ENCODE measurements at places on chromosomes 2 and 18.
A peak's percentile ranks its signal among the peaks of the same experiment; 100 is the strongest.

DNA sequence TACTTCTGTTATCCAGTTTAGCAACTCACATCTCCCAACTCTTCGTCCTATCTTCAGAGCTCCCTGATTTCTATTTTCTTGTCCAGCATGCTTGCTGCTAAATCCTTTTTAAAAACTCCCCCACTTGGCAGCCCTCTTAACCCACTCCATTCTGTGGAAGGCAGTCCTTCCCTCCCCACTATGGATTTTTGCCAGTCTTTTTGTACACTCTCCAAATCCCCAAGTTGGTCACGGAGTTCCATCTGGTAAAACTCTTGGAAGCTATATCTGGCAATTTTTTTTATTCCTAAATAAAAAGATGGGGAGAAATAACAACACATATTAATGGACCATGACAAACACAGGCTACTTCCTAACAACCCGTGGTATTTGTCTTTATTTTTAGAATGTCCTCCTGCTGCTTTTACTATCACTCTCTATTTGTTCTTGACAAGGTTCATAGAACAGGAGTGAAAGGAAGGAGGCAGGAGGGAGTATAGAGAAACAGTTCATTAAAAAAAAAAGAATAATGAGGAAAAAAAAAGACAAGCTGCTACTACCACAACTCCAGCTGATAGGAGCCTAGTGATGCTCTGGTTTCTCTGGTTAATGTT lies 120.0 kb upstream of the THSD7B start:
- no peak for DNase-seq

GRCh38 chr2:5188636-5189035 lies 503.5 kb upstream of the SOX11 start:
- no peak for DNase-seq

- no peak for DNase-seq
These were observed 69.9 kb downstream of the TMEM247 start for GRCh38 chr2:46549166-46549844.

DNA sequence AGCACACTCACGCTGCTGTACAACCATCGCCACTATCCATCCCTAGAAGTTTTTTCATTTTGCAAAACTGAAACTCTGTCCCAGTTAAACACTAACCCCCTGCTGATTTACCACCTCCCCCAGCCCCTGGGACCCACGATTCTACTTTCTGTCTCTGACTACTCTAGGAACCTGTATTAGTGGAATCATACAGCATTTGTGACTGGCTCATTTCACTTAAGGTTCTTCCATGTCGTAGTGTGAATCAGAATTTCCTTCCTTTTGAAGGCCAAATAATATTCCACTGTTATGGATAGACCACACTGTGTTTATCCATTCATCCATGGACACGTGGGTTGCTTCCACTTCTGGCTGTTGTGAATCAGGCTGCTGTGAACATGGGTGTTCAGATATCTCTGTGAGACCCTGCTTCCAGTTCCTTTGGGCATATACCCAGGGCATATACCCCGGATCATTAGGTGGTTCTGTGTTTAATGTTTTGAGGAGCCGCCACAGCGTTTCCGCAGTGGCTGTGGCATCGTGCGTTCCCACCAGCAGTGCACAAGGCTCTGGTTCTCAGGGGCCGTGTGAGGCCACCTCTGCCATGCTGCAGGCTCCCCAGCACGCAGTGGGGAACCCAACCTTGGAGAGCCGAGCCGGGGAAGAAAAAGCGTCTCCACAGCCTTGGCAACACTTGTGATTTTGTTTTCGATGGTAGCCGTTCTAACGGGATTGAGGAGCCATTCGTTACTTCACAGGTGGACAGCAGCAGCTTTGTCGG lies 10.1 kb downstream of the RAMP1 start:
- DNase-seq: no peak

GRCh38 chr18:46424898-46425297 lies 232.1 kb downstream of the LOXHD1 start:
- DNase-seq: no peak

- DNase-seq: no peak
These were observed 12.6 kb downstream of the AGAP1 start for GRCh38 chr2:235506291-235506996.

GRCh38 chr2:30358842-30359241 lies 88.2 kb upstream of the LCLAT1 start:
- no peak for DNase-seq

GRCh38 chr2:75055820-75056675 lies 97.6 kb downstream of the POLE4 start:
- no peak for DNase-seq

DNA sequence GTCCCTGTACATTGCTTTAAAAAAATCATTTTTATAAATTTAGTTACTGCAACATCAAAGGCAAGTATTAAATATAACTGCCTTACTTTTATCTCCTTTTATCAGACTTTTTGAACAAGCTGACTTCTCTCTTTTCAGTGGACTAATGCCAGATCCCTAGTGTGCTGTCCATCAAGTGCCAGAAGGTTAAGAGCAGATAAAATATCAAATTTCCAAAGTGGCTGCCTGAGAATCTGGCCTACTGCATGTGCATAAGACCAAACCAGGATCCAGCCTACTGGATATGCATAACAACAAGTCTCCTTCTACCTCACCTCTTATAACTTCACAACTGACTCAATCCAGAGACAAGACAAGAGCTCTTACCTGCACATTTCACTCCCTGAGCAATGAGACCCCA lies 59.8 kb upstream of the CHRNA1 start:
- DNase-seq: no peak

- no peak for DNase-seq
These were observed 20.0 kb upstream of the LANCL1 start for GRCh38 chr2:210496512-210496911.

DNA sequence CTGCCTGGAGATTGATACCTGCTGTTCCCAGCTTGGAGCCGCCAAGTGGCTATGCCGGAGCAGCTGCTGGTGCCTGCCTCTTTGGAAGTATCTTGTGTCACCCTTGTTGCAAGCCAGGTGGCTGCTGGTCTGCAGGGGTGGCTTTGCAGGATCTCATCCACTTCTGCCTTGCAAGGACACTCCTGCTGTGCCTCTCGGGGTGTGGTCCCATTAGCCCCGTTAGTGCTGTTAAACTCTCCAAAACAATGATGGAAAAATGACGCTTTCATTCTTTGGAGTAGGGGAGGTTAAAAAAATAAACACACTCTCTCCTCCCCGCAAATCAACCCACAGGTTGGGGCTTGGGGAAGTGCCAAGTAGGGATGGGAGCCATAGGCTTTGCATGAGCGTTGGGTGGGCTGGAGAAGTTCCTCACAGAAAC lies 352.8 kb downstream of the RNF144A start:
- DNase-seq: no peak

DNA sequence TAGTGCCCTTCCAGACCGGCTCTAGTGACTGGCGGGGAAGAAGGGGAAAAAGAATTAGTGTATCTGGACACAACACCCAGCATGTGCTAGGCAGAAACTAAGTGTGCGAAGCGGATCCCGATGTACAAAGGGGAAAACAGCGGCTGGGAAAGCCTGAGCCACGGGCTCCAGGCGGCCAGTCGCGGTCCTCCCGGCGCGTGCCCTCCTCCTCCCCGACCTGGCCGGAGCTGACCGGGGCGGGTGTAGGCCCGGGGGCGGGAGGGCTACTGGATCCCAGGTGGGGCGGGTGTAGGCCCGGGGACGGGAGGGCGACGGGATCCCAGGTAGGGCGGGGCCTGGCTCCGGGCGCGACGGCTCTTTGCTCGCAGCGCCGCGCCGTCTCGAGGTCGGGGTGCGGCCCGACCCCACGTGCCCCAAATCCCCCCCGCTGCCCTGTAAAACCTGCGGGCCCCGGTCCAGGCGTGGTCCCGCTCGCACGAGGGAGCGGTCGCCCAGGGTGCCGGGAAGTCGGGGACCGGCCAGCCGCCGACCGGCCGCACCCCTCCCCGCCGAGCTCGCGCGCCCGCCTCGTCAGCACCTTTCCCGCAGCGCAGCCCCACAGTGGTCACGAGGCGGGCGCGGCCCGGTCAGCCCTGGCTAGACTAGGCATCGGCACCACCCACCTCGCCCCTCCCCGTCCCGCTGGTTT lies 48.8 kb downstream of the C2orf42 start:
- DNase-seq: no peak

GRCh38 chr18:3060667-3061580 lies 48.0 kb upstream of the LPIN2 start:
- DNase-seq: no peak

DNA sequence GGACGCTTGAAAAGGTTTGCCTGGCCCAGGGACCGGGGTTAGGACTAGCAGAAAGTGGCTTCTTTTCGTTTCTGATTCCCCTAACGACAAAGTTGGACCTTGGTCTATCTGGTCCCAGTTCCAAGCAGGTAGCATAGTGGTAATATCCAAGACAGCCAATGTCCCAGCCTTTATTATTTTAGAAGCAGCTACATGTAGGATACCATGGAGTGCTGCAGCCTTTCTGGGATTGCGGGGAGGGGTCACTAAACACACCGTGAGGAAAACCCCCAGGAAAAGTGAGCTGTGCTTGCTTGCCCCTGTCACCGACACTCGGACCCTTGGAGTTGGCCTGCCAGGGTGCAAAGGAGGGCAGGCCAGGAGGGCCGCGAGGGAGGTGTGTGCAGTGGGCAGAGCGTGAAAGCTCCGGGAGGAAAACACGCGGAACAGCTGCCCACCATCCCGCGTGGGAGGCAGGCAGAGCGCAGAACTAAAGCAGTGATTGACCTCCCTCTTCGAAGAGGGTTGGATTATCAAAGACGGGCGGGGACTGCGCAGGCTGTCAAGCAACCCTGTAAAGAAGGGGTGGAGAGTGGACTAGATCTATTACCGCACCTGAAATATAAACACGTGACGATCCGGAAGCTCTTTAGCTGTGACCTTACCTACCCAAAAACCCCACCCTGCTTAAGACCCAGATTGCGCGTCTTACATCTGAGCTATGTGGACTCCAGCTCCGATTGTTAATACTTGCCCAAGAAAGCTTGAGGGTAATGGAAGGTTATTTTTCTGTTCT lies 624 bp upstream of the MAP4K3 start:
- DNase-seq: peak; percentile 32

DNA sequence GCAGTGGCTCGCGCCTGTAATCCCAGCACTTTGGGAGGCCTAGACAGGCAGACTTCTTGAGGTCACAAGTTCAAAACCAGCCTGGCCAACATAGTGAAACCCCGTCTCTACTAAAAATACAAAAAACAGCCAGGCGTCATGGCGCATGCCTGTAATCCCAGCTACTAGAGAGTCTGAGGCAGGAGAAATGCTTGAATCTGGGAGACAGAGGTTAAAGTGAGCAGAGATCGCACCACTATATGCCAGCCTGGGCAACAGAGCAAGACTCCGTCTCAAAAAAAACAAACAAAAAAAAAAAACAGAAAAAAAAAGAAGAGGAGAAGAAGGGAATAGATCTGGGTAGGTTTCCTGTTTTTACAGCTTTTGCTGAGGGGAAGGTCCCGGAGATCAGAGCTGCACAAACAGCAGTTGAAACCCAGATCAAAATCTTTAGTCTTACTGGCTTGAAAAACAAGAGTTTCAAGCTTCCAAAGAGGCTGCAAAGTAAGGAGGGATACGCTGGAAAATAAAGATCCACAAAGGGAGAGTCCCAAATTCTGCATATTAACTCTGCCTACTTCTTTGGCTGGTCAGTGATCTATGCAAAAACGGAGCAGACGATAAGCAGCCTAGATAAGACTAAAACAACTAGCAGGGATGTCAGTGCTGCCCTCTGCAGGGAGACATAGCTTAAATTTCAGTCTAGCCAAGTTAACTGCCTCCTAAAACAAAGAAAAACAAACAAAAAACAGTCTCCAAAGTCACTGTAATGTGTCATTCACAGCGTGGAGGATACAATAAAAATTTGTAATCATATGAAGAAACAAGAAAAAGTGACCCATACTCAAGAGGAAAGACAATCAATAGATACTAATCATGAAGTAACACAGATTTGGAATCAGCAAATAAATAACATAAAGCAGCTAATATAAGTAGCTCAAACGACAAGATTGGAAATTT lies 74.1 kb downstream of the TLK1 start:
- peak; percentile 47 for DNase-seq

DNA sequence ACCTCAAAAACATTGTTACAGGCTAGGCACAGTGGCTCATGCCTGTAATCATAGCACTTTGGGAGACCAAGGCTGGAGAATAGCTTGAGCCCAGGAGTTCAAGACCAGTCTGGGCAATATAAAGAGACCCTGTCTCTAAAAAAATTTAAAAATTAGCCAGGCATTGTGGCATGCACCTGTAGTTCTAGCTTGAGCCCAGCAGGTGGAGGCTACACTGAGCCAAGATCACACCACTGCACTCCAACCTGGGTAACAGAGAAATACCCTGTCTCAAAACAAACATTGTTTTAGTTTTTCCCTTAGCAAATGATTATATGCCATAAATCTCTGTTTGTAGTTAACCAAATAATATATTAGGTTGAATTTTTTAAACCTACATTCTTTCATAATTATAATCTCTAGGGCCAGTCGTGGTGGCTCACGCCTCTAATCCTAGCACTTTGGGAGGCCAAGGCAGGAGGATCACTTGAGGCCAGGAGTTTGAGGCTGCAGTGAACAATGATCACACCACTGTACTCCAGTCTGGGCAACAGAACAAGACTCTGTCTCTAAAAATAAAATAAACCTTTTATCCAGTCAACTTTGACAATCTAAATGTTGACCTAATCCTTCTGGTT lies 13.3 kb upstream of the CYP20A1 start:
- peak; percentile 30 for DNase-seq

DNA sequence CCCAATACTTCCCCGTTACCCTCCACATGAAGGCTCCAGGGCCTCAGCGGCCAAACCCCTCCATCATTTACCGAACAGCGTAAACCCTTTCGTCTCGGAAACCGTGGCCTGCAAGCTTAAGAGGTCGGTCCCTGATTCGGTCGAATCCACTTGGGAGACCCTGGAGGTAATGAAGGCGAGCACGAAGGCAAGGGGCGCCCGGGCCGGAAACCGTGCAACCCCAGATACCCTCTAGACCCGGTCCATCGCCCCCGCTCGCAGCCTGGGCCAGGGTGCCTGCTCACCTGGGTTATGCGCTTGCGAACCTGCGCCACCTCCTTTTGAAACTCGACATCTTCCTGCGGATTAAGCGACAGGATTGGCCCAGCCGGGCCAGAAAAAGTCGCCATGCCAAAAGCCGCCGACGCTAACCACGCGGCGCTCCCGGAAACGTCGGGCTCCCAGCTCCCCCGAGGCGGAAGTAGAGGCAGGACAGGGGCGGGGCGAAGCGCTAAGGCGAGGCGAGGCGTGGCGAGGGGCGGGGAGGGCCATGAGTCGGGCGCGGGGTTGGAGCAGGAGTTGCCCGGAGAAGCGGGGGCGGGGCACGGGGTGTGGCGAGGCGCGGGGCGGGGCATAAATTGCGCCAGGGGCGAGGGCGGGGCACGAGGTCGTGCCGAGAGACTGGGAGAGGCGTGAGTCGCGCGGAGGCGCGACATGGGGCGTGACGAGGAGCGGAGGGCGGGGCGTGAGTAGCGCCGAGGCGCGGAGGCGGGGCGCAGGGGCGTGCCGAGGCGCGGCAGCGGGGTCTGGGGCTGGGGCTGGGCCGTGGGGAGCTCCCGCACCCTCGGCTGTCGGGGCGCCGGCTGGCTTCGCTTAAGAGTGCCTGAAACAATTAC lies at the start of gene NIFK:
Gene NIFK, minus strand, starts transcription at position 414 of the 875 bp plus-strand sequence. Its CDS starts 25 bp downstream, at position 389.
- DNase-seq: peak; percentile 100

DNA sequence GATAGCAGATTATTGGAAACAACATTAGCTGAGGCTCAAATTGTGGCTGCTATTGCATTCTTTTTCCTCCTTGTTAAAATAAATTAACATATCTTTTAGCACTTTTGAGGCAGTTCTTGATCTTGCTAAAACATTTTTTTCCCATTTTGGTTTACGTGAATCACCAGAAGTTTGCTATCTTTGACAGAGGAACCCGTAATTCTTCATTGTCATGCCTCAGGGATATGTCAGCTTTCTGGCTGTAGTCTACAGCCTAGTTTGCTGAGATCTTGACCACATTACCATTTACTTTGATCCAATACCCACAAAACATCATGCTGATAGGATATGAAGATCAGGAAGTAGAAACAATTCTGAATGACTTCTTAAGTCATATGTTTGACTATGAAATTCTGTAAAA lies 25.1 kb upstream of the FANCL start:
- DNase-seq: no peak
